ENCODE measurements at places on chromosomes 16 and 17.
A peak's percentile ranks its signal among the peaks of the same experiment; 100 is the strongest.

DNA sequence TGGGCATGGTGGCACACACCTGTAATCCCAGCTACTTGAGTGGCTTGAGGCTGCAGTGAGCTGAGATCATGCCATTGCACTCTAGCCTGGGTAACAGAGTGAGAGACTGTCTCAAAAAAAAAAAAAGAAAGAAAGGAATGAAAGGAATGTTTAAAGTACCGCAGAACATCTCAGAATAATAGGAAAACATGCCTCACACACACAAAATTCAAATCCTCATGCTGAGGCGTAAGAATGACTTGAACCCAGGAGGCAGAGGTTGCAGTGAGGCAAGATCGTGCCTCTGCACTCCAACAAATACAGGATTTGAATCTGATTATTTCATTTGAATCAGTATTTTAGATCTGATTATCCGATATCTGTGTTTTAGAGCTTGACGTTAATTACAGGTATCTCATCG lies 21.3 kb upstream of the GAA start:
- no peak for DNase-seq

DNA sequence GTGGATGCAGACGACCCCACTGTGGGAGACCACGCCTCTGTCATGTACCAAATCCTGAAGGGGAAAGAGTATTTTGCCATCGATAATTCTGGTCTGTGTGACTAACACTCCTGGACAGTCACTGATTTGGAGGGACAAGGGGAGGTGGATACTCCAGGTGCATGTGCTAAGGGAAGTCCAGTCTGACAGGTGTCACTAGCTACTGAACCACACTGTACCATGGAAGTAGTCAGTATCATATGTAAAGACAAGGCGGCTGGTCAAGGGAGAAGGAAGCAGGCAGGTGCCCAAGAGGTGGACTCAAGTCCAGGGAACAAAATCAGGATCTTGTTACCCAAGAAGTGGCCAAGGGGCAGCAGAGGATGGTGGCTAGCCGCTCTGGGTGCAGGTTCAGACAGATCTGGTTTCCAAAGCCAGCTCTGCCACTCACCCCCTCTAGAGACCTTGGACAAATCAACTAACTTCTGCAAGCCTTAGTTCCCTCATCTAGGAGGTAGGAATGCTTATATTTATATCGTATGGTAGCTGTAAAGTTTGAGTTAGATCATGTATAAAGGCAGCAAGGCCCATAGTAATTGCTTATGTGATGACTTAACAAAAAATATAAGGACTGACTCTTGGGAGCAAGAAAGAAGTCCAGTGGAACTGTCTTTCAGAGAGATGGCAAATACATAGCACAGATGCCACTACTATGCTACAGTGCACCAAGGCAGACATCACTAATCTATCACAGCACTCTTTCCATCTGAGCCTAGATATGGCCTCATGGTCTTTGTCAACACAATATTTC lies 22.1 kb downstream of the CDH5 start:
- DNase-seq = no peak

DNA sequence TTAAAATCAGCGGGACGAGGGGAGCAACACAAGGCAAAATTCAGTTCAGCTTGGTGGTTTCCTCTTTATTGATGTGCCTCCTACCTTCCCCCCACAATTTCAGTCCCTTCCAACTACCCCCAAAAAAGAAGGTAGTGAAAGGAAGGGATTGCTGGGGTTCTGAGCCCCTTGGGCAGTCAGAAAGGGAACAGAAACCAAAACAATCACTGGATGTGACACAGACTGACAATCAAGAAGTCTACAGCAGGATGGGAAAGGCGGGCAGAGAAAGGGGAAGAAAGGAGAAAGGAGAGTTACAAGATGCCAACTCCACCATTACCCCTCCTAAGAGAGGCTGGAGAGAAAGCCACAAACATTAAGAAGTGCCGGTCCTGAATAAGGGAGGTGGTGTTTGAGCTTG lies 1.1 kb upstream of the PHF23 start:
- DNase-seq = no peak

DNA sequence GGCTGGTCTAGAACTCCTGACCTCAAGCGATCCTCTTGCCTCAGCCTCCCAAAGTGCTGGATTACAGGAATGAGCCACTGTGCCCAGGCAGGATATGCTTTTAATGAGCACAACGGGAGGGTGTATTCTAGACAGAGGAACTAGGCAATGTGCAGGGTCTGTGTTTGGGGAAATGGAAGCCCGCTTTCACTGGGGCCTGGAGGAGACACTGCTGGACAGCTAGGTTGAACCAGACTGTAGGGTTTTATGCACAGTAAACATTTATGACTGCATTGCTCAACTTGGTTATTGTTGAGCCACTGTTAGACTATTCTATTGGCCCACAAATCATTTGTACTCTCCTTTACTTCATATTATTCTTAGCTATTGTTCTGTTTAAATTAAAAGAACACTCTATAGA lies 10.2 kb upstream of the SIAH1 start:
- DNase-seq = no peak

GRCh38 chr16:2784358-2785100 lies 2.8 kb downstream of the PRSS33 start:
- no peak for DNase-seq

DNA sequence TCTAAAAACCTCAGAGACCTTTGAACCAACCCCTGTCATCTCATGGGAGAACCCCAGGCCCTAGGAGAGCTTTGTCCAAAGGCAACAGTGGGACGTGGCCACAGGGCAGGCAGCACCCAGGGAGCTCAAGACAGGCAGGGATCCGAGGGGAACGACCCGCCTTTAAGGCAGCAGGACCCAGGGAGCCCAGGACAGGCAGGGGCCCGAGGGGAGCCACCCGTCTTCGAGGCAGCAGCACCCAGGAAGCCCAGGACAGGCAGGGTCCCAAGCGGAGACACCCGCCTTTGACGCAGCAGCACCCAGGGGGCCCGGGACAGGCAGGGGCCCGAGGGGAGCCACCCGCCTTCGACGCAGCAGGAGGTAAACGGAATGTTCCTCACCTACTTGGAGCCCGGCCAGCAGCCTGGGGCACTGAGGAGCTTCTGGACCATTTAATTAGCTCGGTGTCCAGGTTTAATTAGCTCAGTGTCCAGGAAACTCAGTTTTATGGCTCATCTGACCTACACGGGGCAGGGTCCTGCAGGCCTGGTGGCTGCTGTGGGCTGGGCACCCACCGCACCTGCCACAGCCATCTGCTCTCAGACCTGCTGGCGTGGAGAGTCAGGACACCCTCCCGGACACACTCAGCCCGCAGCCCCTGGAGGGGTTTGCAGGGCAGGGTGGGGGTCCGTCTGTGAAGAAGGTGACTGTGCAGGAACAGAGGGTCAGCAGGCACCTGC lies 24.4 kb downstream of the PIEZO1 start:
- DNase-seq = no peak

- DNase-seq = peak; percentile 4
Measured at GRCh38 chr17:55641676-55642081, 81.0 kb downstream of the TMEM100 start.

GRCh38 chr16:35195173-35195863 lies 1735.9 kb downstream of the TP53TG3F start:
- DNase-seq = no peak

DNA sequence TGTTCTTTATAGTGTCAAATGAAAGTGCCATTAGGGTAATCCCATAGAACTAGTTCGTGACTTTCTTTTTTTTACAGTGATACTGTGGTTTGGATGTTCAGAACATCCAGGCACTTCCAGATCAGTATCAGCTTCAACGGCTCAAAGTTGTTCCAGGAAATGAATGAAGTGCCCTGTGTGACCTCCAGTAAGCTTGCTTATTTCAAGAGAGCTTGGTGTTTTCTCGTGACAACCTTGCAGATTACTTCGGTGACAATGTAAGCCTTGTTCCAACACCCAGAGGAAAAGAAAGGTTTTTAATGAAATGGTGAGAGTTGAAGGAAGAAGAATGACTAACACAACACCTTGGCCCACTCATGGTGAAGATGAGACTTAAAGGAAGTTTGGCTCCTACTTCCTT lies 16.0 kb upstream of the KCNJ16 start:
- DNase-seq = no peak

GRCh38 chr16:53910990-53911389 lies 207.0 kb downstream of the FTO start:
- no peak for DNase-seq

DNA sequence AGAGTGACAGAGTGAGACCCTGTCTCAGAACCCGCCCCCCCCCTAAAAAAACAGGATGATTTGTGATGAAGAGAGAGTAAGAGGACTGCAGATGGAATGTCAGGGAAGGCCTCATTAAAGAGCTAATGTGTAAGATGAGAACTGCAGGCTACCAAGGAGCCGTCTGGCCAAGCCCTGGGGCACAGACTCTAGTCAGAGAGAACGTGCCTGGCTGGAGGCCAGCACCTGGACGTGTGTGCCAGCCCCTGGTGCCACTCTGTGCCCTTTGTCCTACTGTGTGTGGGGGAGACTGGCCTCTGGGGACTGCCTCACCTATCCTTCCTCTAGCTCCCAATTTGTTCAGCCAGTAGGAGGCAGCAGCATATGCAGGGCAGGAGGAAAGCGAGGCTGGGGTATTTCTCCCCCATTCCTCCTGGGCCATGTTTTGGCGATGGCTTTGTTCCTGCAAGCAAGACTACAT lies 37.1 kb downstream of the KNOP1 start:
- no peak for DNase-seq

DNA sequence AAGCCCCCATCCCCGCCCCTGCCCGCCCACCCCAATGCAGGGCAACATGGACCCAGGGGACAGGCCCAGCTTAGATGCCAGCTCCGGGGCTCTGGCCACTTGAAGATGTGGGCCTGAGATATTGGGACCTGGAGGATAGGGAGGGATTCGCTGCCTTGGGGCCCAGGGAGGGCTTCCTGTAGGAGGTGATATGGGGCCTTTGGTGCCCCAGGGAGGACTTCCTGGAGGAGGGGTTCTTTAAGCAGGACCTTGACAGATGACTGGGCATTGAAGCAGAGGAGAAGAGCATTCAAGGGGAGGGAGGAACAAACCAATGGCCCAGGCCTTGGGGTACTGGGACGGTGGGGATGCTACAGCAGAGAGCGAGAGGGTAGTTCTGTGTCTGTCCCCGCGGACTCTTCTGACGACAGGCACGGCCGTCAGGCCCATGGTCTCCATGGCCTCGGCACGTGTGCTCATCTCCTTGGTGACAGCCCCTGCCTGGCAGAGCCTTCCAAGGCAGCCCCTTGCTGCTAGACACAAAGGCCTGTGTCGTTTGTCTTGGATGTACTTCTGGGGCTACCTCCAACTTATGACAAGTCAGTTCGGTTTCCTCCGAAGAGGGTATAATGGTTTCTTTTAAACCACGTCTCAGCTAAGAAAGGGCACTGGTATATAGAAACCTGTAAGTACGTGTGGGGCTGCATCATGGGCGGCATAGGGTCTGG lies 55.5 kb upstream of the ZC3H18 start:
- DNase-seq = no peak

GRCh38 chr17:43560461-43561427 lies 14.6 kb upstream of the ETV4 start:
- DNase-seq = no peak

DNA sequence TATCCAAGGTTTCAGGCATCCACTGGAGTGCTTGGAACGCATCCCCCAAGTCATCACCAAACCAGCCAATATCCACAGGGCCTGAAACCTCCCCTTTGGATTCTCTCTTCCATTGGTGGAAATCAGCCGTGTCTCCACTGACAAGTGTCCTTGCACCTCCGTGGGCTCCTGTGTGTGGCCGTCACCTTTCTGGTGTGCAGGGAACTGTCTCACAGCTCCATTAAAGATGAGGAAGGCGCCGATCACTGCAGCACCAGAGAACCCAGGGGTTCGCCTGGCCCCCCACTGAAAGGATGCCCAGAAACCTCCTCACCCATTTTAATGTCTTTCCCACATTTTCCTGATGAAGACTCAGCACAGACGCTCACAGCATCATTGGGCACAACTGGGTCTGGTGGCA lies 17.8 kb upstream of the METRNL start:
- no peak for DNase-seq

GRCh38 chr17:30969989-30970830 lies 629 bp upstream of the RNF135 start:
- no peak for DNase-seq

- no peak for DNase-seq
Measured at GRCh38 chr17:29734640-29735039, 111.9 kb upstream of the CORO6 start.

- no peak for DNase-seq
Measured at GRCh38 chr17:83181991-83182619, 102.7 kb downstream of the METRNL start.

GRCh38 chr17:66387392-66387981 lies 85.1 kb downstream of the PRKCA start:
- no peak for DNase-seq

- DNase-seq = no peak
Measured at GRCh38 chr16:11757671-11758545, 15.3 kb upstream of the TXNDC11 start.

GRCh38 chr16:3776316-3776715 lies 59.0 kb upstream of the TRAP1 start:
- no peak for DNase-seq

DNA sequence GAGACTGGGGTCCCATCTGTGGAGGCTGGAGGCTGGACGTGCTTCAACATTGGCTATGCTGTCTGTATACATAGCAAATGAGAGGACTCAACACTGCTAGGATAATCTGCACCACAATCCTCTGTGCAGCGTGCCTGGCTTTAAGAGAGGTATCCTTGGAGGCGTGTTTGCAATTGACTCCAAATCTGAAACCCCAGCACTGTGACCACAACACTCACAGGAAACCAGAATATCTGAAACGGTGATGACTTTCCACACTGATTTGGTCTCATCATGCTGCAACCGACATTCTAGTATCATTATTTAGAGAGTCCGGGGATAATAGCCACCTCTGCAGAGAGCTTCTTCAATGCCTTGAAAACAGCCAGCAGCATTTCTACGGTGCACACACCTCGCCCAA lies 35.1 kb downstream of the TLE7 start:
- DNase-seq = no peak

DNA sequence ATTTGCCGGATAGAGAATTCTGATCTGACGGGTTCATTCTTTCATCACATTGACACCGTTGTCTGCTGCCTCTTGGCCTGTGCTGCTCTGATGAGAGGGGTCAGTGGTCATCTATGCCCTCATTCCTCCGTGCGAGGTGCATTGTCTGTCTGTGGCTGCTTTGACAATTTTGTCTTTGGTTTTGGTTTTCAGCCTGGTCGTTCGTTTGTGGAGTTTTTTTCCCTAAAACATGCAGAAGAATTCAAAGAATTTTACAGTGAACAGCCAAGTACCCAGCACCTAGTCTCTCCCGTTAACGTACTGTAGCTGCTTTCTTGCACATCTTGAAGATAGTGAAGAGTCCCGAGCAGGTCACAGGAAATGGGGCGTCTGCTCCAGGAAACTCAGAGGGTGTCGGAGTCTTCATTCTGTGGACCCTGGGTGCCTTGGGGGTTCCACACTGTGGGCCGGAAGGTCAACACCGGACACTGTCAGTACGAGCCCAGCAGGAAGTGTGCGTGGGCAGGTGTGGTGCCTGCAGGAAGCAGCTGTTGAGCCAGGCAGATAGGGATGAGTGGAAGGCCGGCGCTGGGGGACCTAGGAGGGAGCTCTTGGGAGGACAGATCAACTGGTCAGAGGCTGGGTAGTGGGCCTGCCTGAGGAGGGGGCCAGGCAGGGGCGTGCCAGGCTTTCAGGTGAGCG lies 28.2 kb downstream of the CRAMP1 start:
- no peak for DNase-seq

Measured in activated CD4-positive, alpha-beta T cell treated with anti-CD3 and anti-CD28 coated beads for 4 hours (primary cell).